SIG-M5 (cell line): ENCODE measurements at places on chromosomes 2 and 18.

GRCh38 chr18:44852818-44853217 is 172.1 kb downstream of the SETBP1 start:
- no peak for DNase-seq

DNA sequence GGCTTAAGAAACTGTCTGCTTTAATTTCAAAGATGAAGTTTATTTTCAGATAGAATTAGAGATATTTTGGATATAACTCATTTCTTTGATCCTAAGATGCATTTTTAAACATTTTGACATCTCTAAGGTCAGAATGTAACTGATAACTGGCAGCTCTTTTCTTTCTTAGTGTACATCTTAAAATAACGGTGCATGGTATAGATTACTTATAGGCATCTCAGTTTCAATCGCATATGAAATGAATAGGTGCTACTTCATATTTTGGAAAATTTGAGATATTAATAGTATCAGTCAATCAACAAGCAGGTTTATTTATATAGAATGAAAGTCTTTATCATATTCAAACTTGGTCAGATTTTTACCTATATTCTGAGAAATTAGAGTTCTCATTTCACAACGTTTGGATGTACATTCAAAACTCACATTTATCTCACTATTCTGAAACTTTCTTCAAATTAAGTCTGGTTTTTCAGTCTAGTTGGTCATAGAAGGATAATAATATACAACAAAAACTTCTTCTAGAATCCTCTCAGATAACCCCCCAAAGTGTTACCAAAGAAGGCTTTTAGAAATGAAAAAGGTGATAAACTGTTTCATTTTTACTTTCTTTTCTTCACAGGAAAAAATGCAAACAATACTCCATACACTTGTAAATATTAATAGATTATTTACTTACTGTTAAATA is 122.8 kb upstream of the WDSUB1 start:
- DNase-seq, result no peak

- no peak for DNase-seq
Observed at GRCh38 chr18:51848702-51849101, 491.3 kb upstream of the DCC start.

DNA sequence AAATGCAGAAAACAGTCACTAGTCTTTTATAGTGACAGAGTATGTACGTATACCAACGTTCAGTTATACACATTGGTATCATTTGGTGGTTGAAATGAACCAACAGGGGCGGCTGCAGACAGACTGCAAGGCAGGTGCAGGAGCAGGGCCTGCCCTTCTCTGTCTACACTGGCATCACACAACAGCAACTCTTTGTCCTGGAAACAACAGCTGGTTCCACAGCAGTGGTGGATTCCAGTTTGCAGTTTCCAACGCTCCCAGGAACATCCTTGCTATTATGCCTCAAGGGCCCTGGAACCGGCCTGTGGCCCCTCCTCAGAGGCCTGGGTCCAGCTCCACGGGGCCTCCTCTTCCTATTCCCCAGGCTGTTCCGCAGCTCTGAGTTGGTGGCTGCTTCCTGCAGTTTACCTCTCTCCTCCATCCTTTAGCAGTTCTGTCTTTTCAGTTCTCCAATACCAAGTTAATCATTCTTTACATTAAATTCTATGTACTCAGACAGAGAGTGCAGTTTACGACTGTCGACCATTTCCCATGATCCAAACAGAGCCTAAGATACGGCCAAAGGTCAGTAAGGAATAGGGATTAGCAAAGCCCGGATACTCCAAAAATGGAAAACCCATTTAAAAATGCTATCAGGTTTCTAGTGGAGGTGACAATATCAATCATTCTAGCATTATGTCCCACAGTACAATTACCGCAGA is 87.8 kb downstream of the NOL10 start:
- DNase-seq, result no peak
